ENCODE measurements at places on chromosomes 4 and X.
A peak's percentile ranks its signal among the peaks of the same experiment; 100 is the strongest.

DNA sequence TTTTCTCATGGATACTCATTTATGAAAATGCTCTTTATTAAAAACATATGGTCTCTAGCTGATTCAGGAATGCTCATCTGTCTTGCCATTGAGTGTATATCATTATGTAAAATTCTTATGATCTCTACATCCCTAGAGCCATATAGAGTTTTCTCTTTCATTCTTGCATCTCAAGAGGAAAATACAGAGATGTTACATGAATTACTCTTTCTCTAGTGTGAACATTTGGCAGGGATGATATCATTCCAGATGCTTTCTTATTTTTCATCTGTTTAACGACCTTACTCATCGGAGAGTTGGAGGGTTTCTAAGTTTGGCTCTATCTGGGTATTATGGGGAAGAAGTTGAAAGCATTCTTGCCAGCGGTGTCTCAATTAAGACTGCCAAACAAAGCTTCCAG, 202.9 kb upstream of the SLC7A11 start:
- DNase-seq = peak; percentile 72

- DNase-seq = no peak
These were observed 11.7 kb upstream of the CLDN34 start for GRCh38 chrX:9955506-9955905.

DNA sequence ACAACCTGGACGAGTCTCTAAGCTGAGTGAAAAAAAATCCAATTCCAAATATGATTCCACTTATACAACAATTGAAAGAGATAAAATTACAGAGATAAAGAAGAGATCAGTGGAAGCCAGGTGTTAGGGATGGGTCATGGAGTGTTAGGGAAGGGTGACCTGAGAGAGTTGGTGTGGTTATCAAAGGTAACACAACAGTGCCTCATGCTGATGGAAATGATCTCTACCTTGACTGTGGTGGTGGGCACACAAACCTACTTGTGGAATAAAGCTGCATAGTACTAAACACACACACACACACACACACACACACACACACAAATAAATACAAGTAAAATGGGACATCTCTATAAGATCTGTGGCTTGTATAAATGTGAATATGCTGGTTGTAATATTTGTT, 26.0 kb downstream of the BEND2 start:
- no peak for DNase-seq

DNA sequence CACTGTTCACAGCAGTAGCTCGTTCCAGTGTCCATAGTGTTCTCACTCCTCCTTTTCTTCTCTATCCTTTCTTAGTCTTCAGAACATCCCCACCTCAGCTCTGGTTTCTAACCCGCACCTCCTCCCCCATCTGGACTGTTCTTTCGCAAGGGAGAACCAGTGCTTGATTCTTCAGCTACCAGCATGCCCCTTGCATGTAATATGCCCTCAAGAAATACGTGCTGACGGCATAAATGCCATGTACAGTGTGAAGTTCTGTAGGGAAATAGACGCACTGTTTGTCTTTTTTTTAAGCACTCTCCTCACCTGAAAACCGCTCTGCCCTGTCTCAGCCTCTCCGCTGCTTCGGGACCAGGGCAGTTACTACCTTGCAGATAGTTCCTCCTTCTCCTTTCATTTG, 5.3 kb downstream of the CLDN22 start:
- no peak for DNase-seq

DNA sequence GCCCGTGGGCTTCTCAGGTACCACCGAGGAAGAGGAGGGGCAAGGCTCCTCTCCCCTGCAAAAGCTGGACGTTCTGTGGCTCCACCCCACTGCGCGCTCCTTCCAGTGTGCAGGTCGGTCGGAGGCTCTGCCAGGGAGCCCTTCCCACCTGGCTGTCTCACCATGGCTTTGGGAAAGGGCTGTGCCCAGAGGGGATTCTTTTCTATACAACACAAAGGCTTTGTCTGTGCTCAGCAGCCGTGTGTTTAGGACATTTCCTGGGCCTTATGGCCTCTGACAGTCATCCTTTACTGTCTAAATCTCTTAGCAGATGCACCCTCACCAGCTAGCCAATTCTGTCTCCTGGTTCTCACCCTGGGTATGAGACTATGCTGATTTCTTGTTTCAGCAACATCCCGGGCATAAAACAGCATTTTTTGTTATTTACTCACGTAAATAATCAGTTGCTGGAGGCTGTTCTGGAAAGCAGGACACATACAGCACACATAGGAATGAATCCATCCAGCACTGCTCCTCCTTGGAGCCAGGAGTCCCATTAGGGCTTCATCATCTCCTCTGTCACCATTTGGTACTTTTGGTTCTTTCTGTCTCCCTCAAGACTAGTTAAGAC, 20.4 kb upstream of the ATXN3L start:
- DNase-seq = no peak

GRCh38 chr4:142126890-142127497, 490.6 kb downstream of the IL15 start:
- DNase-seq = peak; percentile 80

GRCh38 chrX:150547375-150548115, 20.9 kb upstream of the MTM1 start:
- peak; percentile 43 for DNase-seq

- DNase-seq = no peak
These were observed 43.0 kb downstream of the ZFYVE28 start for GRCh38 chr4:2375427-2375826.

DNA sequence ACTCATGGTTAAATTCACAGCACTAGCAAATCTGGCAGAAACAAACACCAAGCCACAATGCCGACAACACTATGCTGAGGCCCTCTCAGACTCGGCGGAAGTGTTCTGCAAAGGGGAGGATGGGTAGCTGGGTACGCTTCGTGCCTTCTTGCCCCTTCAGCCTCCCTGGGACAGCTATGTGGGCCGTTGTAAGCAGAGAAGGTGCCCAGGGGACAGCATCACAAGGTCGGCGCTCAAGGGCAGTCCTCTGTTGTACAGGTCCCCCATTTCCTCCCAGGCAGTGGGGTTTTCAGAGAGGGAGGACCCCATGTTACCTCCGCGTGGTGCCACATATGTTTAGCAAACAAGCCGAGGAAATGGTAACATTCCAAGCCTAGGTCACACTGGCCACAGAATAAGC, 173.6 kb downstream of the AFAP1 start:
- no peak for DNase-seq

DNA sequence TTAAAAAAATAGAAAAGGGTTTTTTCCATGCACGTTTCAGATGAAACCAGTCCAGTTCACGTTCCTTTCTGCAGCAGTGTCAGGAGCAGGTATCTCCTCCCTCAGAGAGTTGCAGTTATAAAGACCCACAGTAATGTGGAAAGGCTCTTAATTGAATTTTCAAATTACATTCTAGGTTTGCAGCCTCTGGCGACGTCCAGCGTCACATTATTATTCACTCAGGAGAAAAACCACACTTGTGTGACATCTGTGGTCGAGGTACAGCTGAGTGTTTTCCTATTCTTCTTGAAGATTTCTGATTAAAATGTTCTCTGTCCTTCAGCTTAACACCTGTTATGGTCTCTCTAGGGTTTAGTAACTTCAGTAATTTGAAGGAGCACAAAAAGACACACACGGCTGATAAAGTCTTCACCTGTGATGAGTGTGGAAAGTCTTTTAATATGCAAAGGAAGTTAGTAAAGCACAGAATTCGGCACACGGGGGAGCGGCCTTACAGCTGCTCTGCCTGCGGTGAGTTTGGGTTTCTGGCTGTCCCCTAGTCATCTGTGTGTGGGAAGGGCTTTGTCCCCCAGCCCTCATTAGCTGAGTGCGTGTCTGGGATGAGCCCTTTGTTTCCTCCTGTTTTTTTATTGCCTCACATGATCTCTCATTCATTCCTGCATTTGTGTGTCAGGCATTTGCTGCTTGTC, 25.6 kb downstream of the ZBTB49 start:
- DNase-seq = no peak

DNA sequence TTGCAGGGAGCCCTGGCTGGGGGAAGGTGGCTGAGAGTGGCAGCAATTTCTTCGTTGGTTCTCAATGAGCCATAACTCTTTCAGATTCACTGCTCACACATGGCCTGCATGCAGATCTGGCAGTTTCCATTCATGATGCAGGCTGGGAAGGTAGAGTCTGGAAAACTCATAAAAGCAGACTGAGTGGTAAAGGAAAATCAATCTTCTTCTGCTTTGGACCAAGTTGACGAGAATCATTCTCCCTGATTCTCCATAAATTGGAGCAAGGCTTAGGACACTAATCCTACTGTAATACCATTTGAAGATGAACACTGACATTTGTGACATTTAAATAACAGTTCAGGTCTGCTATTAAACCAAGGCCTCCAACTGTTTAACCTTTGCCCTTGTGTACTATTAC, 35.3 kb upstream of the HAND2 start:
- DNase-seq = no peak

GRCh38 chrX:24260842-24261550, 52.9 kb downstream of the SUPT20HL2 start:
- peak; percentile 74 for DNase-seq

- DNase-seq = no peak
These were observed 285.8 kb upstream of the TRPC5 start for GRCh38 chrX:112368371-112368770.

DNA sequence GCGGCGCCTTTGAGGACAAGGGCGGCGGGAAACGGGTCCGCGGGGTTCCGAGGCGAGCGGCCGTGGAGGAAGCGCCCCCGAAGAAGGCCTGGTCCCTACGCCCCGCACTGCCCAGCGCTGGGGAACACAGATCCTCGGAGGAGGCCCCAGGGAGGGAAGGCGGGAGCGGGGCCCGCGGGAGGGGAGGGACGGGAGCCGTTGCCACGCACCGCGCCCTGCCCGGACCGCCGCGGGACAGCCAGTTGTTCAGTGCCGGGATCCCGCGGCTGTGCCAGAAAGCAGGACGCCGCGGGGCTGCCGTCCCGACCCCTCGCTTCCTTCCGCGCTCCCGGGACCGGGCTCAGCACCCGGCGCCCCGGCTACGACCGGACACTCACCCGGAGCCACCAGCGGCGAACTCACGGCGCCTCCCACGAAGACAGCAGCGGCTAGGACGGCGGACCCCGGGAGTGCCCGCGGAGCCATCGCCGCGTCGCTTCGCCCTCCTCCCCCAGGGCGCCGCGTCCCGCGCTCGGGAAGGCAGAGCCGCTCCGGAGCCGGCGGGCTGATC, 278 bp downstream of the RELL1 start:
- no peak for DNase-seq

DNA sequence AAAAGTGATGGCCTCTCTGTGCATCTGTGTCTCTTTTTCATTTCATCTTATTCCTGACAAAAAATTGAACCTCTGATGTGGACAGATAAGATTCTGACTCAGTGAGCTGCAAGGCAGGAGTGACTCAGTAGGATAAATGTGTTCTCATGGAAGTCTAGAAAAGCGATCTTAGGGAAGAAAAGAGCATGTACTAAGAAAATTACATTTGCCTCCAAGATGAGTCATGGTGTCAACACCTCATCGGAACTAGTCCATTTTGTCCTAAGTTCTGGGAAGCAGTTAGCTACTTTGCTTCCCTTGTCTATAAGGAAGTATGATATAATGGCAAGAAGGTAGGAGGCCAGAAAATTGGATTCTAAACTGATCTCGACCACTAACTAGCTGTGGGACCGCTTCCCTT, 83.5 kb upstream of the AFF2 start:
- peak; percentile 66 for DNase-seq

DNA sequence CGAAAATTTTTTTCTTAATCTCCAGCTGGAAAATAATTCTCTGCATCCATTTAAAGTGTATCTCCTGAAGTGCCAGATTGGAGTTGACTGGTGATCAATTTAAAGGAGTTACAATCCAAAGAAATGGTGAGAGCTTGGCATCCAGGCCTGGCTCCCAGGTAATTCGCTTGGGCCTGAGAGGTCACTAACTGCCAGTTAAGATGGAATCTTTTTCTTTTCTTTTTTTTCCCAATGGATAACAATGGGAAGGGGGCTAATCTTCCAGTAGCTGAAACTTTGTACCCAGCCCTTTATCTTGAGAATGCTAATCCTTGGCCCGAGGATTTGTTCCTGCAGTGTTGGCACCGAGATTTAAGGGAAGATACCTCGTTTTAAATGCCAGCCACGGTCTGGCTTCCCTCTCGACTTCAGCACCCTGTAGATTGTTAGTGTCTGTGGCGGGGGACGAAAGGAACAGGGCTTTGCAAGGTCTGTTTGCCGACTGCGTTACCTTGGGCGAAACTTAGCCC, 13.3 kb upstream of the PITX2 start:
- DNase-seq = no peak

DNA sequence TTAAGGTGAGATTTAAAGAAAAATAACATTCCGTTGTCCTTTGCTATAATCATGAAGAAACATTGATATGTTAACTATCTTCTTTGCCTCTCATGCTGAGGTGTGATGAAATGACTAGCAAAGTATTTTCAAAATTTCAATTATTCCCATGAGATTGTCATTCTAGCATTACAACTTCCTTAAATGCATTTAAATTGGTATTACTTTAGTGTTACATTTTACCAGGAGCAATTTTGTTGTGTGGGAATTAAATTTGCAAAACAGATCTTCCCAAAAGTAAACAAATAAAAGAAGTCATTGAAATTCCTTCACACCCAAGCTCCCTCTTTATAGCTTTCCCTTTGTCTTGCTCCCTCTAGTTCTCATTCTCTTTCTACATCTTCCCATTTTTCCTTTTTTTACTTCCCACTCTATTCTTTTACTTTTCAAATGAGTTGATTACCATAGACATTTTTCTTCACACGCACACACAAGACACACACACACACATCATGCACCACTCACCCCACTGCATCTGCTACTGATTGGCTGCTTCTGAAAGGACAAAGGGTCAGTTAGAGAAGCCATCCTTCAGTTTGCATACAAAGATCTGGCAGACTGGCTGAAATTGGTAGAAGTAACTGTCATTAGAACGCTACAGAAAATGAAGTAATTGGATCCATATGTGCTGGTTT, 10.0 kb upstream of the APELA start:
- peak; percentile 30 for DNase-seq

- DNase-seq = no peak
These were observed 595.9 kb downstream of the BCOR start for GRCh38 chrX:39501822-39502221.

GRCh38 chr4:183924362-183925044, 19.4 kb downstream of the STOX2 start:
- DNase-seq = no peak

- no peak for DNase-seq
These were observed 55.5 kb downstream of the PDLIM5 start for GRCh38 chr4:94507281-94507680.

GRCh38 chrX:475926-476723, 89.4 kb upstream of the PPP2R3B start:
- DNase-seq = no peak

GRCh38 chrX:150192816-150193215, 170.3 kb upstream of the MAMLD1 start:
- peak; percentile 63 for DNase-seq

DNA sequence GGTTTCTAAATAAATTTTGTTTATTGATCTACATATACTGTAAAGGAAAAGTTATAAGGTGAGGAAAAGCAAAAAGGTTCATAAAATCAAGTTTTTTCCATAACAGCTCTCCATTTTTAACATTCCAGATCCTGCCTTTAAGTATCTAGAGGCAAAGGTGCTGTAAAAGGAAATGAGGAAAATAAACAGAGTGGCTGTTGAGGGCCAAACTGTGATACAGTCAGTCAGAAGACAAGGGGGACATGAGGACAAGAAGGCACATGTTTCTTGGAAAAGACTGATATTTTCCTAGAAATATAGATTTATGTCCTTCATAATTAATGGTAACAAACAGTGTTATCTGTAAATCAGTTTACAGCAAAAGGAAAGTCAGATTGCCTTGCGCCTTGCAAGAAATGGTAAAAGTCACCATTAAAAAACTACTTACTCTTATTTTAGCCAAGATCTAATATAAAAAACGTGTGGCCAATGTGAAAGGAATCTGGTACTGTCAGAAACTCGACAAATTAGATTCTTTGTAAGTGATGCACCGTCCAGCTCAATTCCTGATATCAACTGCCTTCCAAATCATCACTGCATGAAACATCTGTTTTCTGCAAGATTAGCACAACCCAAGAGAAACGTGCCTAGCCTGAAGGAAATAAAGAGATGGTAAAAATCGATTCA, 34.0 kb upstream of the VEGFD start:
- DNase-seq = peak; percentile 86
